B cell (primary cell): ENCODE measurements at places on chromosomes 3 and 15.

- DNase-seq, result no peak
These were observed 6.3 kb upstream of the ZXDC start for GRCh38 chr3:126481808-126482502.

GRCh38 chr15:93417631-93418030, 328.6 kb upstream of the RGMA start:
- no peak for DNase-seq

DNA sequence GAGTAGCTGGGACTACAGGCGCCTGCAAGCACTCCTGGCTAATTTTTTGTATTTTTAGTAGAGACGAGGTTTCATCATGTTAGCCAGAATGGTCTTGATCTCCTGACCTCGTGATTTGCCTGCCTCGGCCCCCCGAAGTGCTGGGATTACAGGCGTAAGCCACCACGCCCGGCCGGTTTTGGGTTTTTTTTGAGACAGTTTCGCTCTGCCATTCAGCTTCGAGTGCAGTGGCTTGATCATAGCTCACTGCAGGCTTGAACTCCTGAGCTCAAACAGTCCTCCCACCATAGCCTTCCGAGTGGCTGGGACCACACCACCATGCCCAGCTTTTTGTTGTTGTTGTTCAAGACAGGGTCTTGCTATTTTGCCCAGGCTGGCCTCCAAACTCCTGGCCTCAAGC, 16.0 kb upstream of the SCAP start:
- peak; percentile 33 for DNase-seq

DNA sequence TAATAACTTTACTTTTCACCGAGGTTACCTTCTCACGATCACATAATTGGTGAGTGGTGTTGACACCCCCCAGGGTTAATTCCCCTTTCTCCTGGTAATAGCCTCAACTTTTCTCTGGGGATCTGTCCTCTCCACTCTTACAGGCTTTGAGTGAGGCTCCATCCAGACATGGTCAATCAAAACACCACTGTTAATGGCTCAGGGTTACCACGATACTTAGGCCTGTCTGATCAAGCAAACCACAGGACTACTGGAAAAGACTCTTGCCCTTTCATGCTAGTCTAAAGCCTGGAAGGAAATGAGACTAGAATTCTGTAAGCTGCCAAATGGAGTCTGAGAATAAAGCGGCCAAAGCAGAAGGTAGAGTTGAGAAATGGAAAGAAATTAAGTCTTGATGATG, 56.5 kb upstream of the STT3B start:
- DNase-seq, result no peak

GRCh38 chr3:108985844-108986243, 32.2 kb upstream of the GUCA1C start:
- no peak for DNase-seq

GRCh38 chr15:68192117-68192516, 13.0 kb downstream of the CALML4 start:
- no peak for DNase-seq

GRCh38 chr15:90016721-90017120, 15.6 kb downstream of the ZNF710 start:
- DNase-seq, result no peak

- DNase-seq, result no peak
These were observed 142.6 kb upstream of the CFAP20DC start for GRCh38 chr3:59192473-59192872.

DNA sequence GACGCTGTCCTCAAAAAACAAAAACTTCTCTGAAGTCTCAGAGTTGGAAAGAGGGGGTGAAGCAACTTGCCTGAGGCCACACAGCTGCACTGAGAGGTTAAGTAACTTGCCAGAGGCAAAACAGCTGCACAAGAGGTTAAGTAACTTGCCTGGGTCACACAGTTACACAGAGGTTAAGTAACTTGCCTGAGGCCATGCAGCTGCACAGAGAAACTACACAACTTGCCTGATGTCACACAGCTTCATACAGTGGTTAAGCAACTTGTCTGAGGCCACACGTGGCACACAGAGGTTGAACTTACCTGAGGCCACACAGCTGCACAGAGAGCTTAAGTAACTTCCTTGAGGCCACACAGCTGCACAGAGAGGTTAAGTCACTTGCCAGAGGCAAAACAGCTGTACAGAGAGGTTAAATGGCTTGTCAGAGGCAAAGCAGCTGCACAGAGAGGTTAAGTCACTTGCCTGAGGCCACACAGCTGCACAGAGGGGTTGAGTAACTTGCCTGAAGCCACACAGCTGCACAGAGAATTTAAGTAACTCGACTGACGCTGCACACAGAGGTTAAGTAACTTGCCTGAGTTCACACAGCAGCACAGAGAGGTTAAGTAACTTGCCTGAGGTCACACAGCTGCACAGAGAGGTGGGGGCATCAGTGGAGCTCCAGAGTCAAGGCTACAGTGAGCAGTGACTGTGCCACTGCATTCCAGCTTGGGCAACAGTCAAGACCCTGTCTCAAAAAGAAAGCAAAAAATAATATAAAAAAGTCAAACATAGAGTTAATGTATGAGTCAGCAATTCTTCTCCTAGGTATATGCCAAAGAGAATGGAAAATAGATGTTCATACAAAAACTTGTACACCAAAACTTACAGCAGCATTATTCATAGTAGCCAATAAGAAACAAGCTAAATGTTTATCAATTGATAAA, 12.0 kb upstream of the ACAD9 start:
- no peak for DNase-seq

GRCh38 chr3:34676436-34676835, 878.0 kb downstream of the PDCD6IP start:
- DNase-seq, result no peak

DNA sequence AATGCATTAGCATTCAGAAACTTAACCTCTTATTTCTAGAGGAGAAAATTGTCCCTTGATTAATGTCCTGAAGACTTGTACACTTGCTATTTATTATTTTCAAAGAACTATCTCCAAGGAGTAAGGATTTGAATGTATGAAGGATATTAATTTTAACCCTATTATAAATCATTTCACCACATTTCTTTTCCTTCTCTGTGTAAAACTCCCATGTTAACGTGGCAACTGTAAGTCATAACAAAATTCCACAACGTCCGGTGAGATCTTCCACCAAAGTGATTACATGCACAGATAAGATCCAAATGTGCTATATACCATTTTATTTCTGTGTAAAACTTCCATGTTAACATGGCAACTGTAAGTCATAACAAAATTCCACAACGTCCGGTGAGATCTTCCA, 229.1 kb upstream of the ARHGEF26 start:
- no peak for DNase-seq

GRCh38 chr3:71392251-71392650, 191.3 kb downstream of the FOXP1 start:
- DNase-seq, result peak; percentile 84

DNA sequence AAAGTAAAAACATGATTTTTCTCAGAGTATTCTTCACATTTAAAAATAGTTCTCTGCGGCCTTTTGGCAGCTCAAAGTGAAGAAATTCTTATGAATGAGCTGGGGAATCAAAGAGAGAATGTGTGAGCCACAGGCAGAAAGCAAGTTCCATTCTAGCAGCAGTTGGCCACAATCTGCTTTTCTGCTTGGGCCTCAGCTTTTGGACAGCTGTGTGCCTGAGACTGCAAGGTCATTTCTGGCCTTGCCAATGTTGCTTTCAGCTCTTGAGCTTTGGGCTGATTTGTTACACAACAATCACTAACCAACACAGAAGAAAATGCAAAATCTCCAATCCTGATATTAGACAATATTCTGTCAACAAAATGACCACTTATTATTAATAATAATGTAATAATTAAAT, 14.4 kb upstream of the TM4SF4 start:
- DNase-seq, result no peak

DNA sequence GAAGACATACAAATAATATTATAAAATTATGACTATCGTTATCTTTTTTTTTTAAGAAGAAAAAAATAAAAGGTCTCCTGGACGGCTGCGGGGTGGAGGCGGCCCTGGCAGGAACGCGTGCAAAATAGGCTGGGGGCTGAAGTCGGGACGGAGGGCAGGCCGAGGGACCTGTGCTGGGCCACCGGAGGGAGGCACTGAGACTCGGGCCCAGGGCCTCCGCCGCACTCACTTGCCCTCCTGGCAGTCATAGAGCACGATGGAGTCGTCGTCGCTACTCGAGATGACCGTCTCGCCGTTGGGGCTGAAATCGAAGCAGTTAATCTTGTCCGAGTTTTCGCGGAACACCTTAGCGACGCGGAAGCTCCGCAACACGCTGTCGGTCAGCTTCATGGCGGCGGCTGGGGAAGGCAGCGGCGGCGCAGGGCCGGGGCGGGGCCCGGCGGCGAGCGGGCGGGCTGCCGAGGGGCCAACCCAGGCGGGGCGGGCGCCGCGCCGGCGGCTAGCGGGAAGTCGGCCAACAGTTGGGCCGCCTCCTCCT, 408 bp downstream of the WDR82 start:
- no peak for DNase-seq

DNA sequence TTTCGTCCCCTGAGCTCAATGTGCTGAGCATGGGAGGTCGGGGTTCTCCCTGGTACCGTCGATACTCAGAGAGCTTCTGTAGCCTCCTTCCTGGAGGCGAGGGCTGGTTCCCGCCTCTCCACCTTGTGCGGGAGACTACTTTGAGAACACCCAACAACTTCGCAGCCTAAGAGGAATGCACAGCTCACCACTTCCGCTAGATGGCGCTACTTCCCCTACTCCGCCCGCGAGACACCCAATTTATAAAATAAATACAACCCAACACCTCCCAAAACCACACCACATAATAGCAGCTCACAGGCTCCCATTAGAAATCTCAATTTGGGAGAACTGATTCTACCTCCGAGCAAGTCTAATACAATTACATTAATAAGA, 1.2 kb downstream of the RGMA start:
- DNase-seq, result peak; percentile 57

GRCh38 chr3:100492059-100493006, at the start of gene TMEM45A:
TMEM45A (plus strand) TSS chr3:100492619; CDS start chr3:100555212, 62,593 bp downstream.
- DNase-seq, result peak; percentile 81

- no peak for DNase-seq
These were observed 29.9 kb upstream of the NOX5 start for GRCh38 chr15:68984586-68984985.

DNA sequence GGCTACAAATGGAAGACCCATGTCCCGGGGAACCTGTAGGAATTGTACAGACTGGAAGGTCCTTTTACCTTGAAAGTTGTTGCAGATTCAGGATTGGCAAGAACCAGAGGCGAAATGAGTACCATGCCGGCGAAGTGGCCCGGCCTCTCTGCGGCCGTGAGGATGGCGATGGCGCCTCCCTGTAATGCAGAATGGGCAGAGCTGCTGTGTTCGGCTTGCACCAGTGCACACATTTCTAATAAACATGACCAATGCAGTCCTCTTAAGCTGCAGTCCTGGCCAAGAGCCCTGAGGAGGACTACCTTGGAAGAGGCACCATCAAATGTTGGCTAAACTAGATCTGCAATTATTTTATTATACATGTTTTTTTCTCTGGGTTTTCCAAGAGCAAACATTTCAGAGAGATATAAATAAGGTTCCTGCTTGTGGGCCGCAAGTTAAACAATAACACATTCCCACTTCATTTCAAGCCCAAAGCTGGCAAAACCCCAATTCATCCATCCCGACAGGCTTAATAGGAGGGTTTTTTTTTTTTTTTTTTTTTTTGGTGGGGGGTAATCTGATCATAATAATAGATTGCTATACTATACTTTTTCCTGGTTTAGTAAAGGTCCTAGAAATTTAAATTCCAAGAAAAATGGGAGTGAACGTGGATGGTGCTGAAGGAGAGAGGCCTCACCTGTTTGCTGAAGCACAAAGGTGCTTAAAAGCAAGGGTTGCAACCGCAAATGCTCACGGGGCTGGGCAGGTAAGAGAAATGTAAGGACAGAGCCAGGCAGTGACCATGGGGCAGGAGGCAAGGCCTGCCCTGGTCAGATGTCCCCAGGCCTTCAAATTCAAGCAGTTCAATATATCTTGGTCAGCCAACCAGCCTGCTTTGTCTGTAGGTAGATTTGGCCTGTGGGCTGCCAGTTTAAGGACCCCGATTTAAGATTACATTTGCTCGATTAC, 48.5 kb downstream of the ABTB1 start:
- no peak for DNase-seq

- no peak for DNase-seq
These were observed 90.0 kb downstream of the FAM43A start for GRCh38 chr3:194775731-194776130.

DNA sequence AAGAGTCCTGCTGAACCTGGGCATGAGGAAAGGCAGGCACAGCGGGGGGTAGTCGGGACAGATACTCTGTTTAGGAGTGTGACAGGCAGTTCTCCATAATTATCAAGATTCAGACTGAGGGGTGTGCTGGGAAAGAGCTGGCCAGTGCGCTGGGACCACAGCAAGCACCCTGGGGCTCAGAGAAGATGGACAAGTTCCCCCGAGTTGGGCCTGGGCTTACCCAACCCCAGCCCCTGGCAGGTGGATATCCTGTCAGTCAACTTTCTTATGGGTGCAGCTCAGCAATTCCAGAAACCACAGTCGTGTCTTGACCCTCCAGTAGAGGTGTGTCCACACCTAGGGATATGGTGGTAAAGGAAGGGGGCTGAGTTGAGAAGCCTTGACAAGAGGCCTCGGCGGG, 49.2 kb upstream of the PRR20G start:
- no peak for DNase-seq
